AG09309 (cell line): ENCODE measurements at places on chromosomes 2 and 18.

DNA sequence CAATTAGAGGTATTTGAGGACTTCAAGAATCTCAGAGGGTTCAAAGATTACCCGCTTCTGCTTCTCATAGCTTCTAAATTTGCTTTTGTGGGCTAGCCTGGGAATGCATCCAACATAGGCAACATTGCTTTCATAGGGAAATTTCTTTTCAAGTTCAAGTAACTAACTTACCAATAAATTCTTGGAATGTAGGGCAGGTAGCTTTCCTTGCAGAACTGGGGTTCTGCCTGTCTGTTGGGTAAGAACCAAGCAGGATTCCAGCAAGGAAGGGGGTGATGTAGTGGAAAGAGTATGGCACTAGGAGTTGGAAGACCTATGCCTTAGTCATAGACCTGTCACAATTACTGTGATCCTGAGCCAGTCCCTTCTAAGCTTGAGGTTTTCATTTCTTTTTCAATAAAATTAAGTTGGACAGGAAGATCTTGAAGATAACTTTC, 164.1 kb downstream of the FHOD3 start:
- no peak for DNase-seq

DNA sequence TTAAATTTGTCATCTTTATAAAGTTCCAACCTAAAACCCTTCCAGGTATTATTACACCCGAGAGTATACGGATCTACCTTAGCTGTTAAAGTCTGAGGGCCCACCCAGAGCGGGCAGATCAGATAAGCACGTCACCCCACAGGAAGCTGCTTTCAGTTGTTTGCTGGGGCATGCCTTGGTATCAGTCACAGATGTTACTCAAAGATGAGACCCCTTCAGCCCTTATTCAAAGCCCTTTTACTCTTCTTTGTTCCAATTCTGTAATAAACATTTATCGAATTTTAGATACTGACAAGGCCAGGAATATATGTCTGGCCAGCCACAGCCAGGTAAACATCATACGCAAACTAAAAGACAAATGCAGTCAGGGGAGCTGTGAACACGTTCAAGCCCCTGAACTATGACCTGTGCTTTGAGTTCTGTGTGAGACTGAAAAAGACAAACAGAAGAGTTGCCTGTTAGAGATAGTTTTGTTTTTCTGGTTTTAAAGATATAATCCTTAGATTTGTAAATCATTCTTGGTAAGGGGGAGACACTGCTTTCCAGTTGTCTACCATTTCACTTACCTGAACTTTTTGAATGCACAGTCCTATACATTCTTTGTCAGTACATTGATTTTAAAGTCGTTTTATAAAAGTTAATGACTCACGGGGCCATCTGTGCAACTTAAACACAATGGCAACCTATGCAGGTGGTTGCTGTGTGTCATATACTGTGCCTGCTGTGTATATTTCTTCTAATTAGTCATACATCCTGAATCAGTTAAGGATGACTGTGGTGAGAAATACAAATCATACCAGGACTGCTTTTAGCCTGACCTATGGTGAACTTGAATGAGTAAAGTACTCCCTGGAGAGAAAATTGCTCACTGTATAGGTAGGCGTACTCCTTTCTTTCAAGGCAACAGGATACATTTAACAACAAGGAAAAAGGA, 100.5 kb upstream of the ITPRID2 start:
- DNase-seq = peak; percentile 79

DNA sequence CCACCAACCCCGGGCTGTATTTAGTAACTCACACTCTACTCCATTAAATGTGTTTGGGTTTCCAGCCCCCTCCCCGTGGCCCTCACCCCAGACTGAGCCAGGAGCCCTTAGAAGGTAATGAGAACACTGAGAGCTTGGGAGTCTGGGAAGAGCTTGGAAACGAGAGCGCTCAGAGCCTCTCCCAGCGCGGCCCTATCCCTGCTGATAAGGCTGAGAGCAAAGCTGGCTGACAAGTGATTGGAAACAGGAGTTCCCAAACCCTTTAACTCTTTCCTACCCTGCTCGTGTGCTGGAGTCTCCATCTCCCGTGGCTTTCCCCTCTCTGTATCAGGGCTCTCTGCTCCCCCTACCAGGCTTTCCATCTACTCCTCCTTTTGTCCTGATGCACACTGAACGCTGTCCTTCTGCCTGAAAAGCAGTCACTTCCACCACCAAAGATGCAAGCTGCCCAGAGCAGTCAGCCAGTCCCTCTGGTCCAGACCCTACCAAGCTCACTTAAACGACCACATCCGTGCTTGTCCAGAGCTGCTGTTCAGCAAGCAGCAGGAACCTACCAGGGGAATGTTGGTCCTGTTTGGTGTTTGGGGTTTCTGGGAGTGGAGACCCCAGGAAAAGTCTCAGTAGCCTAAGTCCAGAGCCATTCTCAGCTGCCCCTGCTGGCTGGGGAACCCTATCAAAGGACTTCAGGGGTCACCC, 100.0 kb upstream of the PKDCC start:
- DNase-seq = no peak

DNA sequence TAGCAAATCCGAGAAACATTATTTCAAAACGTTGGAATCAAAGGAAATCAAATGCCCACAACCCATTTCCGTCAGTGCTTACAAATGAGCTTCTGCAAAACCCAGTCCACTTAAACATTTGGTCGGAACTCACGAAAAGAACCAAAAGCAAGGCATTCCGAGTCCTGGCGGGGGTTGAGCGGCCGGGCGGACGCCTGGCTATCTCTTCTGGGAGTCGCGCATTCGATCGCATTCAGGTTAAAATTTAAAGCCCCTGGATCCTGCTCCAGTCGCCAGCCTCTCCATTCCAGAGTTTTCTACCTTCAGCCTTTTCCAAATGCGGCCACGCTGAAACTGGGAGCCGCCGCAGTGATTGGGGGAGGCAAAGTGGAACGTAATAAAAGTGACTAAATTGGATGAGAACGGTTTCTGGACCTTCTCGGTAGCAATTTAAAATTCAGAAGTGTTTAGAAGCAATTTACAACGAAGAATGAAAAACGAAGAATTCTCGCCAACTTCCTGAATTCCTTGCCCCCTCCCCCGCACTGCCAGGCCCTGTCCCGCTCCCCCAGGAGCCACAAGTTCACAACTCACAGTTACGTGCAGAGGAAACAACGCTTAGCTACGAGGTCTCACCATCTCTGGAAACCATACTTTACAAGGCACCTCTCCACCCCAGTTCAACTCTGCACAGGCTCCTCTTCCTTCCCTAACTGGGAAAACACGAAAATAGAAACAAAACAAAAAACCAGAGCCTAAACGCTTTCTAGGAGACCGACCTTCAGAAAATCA, 1.7 kb upstream of the GATA6 start:
- DNase-seq = no peak

DNA sequence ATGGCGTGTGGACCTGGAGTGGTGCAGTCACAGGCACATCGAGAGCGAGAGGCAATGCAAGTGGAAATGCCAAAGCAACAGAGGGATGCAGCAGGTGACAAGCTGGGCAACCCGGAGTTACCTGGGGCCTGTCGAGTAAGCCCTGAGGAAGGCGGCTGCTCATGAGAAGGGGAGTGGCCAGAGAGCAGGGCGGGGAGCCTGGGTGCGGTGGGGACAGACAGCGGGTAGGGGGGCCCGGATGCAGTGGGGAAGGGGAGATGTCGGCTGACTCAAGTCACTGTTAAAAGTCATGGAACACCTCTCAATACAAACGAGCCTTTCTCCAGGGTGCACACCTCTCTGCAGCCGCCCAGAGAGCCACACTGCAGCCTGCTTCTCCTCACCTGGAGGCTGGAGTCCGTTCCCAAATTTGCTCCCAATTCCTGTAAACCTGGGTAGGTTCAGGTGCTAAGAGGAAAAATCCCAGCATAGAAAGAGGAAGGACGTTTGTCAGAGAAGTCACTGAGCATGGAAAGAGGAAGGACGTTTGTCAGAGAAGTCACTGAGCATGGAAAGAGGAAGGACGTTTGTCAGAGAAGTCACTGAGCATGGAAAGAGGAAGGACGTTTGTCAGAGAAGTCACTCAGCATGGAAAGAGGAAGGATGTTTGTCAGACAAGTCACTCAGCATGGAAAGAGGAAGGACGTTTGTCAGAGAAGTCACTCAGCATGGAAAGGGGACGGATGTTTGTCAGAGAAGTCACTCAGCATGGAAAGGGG, 71.7 kb upstream of the TWIST2 start:
- no peak for DNase-seq

- DNase-seq = peak; percentile 49
Observed at GRCh38 chr2:55175254-55176093, 56.6 kb downstream of the CLHC1 start.

GRCh38 chr18:46053368-46054095, 18.5 kb downstream of the PSTPIP2 start:
- no peak for DNase-seq
